ENCODE measurements at places on chromosomes 6 and 20.
A peak's percentile ranks its signal among the peaks of the same experiment; 100 is the strongest.

DNA sequence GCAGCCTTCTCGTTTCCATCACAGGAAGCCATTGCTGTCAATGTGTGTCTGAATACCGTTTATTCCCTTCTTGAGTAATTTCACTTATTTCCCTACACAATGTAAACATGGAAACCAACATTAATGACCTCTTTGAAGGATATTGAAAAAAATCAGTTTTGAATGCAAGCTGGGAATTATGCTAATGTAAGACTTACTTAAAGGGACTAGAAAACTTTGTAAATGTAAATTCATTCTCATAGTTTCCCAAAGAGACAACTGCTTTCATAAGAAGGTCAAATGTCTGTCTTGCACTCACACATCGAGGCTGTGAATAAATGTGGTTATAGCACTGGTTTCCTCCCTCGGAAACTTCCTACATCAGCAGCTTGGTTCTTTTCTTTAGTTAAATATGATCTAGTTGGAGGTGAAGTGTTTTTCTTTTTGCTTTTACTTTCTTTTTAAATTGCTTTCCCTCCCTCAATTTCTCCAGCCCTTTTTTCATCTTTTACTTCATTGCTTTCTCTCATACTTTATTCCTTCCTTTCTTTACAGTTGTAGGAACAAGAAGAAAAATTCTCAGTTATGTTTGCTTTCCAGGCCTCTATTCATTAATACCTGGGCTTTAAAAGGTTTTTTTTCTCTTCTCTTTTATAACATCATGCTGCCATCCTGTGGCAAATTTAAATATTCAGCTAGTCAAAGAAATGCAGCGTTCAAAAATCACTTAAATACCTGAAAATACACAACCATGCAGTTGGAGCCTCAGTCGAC, 108.3 kb downstream of the TNFAIP3 start:
- no peak for DNase-seq

DNA sequence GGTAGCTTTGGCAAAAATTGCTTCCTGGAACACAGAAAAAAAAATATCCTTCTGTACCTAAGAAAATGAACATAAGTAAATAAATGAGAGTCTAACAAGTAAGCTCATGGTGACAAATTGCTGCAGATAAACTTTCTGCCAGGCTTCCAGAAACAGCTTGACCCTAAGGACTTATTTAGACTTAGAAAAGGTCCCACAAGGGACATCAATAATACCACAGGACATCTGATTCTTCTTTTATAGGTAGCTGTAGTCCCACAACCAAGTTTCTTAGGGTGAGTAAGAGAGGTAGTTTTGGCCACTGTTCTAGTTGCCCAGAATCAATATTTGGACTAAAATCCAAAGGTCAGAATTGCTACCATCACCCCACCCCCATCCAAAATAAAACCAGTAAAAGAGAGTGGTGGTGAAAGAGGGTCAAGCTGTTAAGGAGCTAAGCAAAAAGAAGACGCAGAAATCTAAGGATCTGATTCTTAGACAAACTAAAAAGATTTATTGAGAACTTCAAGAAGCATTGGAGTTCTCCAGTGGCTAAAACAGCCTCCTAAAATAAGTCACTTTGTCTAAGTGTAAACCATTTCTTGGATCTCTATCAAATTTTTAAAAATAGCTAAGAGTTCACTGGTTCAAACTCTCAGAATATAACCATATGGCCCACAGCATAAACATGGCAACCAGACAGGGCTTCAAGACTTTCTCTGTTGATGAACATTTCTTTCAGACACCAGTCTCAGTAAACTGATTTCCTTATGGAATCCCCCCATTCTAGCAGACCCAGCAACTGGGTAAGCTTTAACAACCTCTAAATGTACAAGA, 180.6 kb downstream of the PTPRK start:
- no peak for DNase-seq

DNA sequence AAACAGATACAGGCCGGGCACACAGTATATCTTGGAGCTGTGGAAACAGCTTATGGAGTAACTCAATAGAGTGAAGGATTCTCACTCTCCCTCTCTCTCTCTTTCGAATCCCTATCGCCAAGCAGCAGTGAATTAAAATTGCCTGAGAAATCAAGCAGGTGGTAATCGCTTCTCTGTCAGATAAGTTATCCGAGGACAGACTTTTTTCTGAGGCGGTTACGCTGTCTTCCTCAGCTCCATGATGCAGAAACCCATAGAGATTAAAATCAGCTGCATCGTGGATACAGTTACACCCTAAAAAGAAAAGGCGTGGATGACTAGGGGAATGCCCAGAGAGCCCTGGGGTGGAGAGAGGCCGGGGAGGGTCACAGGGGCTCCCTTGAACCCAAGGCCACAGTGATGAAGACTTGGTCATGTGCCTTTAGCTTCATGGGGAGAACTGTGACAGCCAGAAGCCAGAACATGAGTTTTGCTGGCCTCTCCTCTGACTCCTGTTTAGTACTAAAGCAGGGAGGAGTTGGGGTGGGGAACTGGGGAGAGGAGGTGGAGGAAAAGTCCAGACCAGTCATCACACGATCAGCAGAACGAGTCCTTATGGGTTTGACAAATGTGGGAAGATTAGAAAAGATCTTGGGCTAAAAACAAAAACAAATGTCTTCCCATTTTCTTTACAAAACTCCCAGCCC, 138.8 kb upstream of the JARID2 start:
- no peak for DNase-seq

- no peak for DNase-seq
Observed at GRCh38 chr6:90663873-90664272, 77.0 kb upstream of the MAP3K7 start.

DNA sequence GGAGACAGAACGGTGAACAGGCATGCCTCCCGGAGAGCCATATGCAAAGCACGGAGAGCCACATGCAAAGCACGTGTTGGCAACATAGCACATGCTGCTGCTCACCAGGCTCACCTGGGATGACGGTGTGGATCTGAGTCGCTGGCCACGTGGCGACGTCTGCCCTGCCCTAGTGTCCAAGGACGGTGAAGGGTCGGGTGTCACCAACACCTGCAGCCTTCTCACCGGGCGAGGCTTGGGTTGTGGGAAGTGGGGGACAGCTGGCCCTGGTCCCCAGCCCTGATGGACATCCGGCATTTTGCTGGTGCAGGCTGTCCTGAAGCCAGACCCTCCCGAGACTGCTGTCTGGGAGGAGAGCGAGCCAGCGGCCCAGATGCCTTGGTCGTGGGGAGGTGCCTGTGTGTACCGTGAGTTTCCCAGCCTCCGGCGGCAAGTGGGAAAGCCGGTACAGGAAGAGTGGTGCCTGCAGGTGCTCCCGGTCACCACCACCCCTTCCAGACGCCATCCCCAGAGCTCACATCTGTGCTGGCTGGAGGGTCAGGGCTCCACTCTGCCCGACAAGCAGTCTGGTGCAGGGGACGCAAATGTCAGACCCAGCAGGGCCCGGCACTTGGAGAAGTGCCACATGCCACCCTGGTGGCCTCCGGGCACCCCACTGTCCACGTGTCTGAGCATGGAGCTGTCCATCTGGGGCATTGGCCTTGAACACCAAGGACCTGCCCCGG, 5.9 kb upstream of the ADRM1 start:
- no peak for DNase-seq

DNA sequence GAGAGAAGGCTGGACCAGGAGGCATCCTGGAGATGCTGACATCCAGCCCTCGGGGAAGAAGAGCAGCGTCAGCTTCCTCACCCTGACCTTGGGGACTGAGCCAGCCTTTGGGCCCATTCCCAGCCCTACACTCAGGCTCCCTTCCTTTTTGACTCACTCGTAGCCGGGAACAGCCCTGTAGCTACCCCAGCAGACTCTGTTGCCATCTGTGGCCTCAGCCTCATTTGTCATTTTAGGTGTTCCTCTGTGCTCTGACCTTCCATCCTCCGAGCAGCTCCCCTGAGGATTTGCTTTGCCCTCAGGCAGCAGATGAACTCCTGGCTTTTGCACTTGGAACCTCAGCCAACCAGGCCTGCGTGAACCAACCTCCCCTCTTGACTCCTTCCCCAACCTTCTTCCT, 67.5 kb downstream of the ELOVL2 start:
- DNase-seq = no peak

GRCh38 chr6:169101036-169101805, 152.4 kb downstream of the THBS2 start:
- no peak for DNase-seq

- DNase-seq = no peak
Observed at GRCh38 chr6:166542580-166542912, 43.9 kb downstream of the RAMACL start.

DNA sequence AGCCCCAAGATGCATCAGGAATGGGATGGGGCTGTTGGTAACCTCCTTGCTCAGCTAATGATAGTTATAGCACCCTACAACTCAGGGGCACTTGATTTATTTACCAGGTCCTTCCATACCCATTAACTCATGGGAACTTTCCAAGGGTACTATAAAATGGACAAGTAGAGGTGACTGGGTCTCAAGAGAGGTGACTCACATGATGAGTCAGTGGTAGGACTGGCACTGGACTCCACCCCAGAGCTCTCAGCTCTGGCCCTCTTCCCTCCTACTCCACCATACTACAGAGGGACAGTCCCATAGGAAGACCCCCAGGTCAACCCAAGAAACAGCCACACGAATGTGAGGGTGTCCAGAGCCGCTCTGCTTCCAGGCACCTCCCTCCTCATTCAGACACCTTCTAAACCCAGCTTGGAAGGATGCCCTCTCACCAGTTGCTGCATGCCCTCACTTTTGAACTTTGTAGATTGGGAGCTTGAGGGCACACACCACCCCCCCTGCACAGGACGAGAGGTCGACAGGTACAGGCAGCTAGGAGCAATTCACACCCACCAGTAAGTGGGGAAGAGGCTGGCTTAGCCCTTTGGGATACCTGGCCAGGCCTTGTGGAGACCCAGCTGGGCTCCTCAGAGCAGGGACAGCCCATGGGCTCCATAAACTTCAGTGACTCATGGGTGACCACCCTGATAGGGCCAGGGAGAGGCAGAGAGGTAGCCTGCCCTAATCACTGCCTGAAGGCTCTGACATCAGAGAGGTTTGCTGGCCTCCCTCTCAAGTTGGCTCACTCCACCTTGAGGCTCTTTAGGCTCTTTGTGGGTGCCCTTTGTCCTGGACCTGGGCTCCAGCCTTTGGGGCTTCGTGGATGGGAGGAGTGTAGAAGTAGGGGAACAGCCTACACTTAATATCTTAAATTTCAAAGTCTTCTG, 81.6 kb upstream of the MLN start:
- DNase-seq = peak; percentile 41

DNA sequence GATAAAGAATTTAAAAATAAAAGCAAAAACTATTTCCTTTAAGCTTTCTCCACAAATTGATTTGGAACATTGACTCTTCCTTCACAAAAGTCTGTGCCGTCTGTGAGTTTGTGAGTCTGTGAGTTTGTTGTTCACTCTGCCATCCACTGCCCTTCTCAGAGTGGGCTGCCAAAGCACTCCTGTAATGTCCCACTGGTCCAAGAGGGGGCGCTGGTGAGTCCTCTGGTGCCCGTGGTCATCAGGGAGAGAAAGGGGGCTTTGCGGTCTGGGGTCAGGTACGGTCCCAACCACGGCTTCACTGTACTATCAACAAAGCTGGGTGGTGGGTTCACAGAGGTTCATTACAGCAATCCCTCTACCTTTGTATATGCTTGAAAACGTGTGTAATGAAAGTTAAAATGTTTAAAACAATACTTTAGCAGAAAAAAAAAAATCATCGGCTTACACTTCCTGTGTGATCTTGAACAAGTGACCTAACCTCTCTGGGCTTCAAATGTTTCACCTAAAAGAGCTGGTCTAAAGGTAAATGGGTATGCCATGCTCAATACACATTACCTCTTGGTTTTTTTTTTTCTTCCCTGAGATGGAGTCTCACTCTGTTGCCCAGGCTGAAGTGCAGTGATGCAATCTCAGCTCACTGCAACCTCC, 5.6 kb upstream of the ANKRD60 start:
- DNase-seq = no peak

DNA sequence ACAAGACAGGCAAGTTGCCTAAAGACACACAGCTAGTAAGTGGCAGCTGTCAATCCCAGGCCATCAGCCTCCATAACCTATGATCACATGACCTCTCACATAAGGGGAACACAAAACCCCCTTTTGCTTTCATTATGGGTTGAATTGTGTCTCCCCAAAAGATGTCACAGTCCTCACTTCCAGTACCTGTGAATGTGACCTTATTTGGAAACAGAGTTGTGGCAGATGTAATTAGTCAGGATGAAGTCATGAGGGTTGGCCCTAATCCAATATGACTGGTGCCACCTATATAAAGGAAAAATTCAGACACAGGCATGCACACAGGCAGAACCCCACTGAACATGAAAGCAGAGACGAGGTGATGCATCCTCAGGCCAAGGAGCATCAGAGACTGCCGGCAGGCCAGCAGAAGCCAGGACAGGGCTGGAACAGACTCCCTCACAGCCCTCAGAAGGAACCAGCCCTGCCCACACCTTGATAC, 33.6 kb downstream of the GFOD1 start:
- DNase-seq = no peak

GRCh38 chr6:8387942-8388437, 47.4 kb downstream of the SLC35B3 start:
- no peak for DNase-seq

DNA sequence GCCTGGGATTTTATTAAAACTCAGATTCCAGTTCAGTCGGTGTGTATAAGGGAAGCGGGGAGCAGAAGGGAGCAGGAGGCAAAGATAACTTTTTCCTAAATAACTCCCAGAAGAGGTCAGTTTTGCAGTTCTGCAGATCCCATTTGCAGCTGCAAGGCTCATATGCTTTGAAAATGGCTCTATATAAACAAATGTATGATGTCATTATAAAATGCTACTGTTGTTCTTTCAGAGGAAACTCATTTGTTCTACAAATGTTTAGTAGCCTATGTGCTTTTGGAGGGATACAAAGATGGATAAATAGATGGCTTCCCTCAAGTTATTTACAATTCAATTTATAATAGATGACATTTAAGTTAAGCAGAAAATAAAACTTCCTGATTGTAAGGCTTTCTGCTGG, 29.2 kb upstream of the DSP start:
- no peak for DNase-seq

GRCh38 chr6:152334555-152334954, 302.6 kb downstream of the SYNE1 start:
- DNase-seq = no peak

DNA sequence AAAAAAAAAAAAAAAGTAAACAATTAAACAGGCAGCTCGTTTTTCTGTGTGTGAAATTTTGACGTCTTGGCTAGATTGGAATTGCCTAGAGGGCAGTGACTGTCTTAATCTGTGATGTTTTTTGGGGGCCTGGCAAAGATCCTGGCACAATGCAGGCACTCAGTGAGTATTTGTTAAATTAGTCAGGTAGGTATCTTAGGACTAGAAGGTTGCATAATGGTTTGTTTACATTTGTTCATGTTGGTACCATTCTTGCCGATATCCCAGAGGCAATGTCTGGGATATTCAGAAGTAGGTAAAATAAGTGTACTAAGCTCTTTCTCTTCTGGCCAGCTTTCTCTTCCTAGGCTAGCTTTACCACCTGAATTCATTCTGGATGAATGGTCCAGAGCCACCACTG, 2.5 kb downstream of the AAR2 start:
- no peak for DNase-seq

- DNase-seq = no peak
Observed at GRCh38 chr6:131068165-131068564, 5.1 kb upstream of the EPB41L2 start.

GRCh38 chr6:167290786-167291622, at the start of gene UNC93A:
Gene UNC93A, plus strand, starts transcription at chr6:167291315. Its CDS starts 175 bp downstream, at chr6:167291490.
- no peak for DNase-seq

- no peak for DNase-seq
Observed at GRCh38 chr20:4972506-4973251, 28.6 kb downstream of the SLC23A2 start.

Data from AG09309 (cell line).